Kidney (tissue), 22 donors: ENCODE measurements at places on chromosomes 6 and 20.

DNA sequence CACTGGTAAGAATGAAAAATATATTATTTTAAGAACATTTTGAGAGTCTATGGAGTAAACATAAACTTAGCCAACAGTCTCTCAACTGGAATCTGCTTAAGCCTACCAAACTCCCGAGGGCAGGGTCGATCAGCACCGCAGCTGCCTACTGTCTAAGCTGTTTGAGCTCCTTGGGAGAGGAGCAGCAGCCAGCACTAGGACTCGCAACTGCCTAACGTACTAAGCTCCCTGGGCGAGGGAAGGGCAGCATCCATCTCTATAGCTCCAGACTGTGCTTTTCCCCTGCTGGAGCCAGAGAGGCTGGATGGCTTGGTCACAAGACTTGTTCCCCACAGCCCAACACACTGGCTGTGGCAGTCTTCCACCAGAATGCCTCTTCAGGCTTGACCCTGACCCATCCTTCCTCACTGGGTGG is 96.4 kb downstream of the MOXD1 start:
- no peak for DNase-seq

DNA sequence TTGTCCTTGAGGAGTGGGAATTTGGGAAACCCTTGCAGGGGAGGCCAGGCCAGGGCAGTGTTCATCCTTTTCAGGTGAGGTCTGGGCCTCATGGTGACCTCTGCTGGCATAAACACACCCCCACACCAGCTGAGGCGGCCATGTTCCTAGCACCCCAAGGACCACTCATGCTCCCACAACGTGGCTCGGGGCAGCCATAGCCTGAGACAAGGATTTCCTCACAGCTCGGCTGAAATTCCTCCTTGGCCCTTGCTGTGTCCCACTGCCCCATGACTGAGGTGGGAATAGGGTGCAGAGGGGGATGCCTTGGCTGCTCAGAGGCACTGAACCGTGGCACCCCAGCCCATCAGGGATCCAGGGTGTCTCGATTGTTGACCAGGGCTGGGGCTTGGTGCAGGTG is 27.3 kb upstream of the SPDEF start:
- DNase-seq: no peak

GRCh38 chr6:45590226-45590625 is 212.5 kb upstream of the SUPT3H start:
- DNase-seq: peak; percentile 83

DNA sequence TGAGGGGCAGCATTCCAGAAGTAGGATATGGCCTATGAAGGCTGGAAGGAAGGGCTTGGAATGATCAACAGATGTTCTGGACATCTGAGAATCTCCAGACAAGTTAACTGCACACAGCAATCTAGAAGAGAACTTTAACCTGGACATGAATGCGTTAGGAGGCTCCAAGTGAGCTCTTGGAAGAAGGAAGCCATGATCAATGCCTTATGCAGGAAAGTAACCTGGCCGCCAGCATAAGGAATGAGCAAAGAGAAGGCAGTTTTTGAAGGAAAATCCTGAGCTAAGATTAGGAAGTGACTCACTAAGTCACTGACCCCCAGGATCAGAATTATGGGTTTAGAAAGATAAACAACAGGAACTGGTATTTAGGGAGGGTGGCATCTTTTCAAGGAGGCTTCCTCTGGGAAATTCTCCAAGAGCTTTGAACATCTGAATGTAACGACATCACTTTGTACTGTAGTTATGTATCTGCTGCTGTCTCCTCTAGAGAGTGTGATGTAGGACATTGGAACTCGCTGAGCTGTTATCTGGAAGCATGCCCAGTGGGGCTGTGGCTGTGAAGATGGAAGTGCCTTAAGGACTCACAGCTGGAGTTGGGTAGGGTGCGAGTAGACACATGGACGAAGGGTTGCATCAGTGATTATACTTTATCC is 236.8 kb downstream of the PACRG start:
- no peak for DNase-seq

GRCh38 chr6:8054276-8054675 is 9.9 kb downstream of the BLOC1S5 start:
- DNase-seq: no peak
